Activated naive CD4-positive, alpha-beta T cell treated with anti-CD3 and anti-CD28 coated beads for 36 hours (primary cell): ENCODE measurements at places on chromosomes 4 and X.

GRCh38 chr4:76585897-76586360, 150.9 kb downstream of the SHROOM3 start:
- DNase-seq = peak; percentile 48

DNA sequence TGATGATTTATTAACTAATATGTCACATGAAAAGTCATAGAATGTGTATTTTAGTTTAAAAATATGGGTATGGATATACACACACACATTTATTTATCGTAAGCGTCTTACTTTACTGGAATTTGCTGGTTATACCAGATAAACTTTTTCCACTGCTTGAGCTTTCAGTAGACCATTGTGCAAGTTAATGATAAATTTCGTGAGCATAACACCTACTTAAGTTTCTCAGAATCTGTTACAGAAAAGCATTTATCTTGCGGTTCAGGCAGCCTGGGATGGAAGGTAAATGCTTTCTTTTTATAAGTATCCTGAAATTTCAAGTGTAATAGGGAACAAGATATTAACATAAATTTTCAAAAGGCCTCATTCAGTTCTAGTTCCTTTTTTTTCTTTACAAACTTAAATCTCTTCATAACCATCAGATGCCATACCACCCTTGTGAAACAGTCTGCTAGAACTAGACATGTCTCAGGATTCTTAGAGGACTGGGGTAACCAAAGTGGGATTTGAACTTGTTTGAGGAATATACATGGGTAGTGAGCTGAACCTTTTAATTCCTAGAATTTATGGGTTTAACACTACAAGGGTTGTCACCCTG, 27.7 kb downstream of the ATP7A start:
- DNase-seq = no peak

DNA sequence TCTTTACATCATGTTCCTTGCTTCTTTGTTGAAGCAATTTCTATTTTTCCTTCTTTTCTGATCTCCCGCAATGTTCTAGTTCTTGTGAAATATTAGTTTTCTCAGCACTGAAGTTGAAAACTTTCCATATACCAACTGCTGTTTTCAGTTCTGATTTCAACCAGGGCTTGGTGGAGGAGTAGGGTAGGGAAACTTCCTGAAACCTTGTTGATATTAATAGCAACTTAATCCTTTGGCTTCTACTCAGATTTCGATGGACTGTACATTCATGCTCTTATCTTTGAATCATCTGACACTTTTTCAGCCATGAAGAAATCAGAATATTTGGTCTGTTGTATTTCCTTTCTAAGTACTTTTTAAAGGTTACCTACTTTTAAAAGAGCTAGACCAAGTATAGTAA, 315.8 kb downstream of the RPA4 start:
- no peak for DNase-seq

DNA sequence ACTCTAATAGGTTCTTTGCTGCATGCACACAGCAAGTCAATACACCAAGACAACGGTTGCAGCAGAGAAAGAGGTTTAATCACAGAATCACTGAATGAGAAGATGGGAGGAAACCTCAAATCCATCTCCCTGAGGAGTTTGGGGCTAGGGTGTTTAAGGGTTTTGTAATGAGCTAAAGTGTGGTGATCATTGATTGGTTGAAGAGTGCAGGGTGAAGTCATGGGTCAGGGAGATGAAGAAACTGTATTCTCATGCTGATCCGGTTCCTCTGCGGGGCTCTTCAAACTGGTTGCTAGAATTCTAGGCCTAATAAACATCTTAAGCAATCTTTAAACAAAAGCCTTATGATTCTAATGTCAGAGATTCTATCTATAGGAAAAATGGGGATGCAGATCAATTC, 432.5 kb upstream of the FAM47C start:
- DNase-seq = no peak

- no peak for DNase-seq
Observed at GRCh38 chr4:52052475-52052780, 1.3 kb downstream of the SPATA18 start.

- peak; percentile 48 for DNase-seq
Observed at GRCh38 chrX:30577362-30577991, at the start of gene TASL. Gene TASL (minus strand): TSS chrX:30577766. CDS start chrX:30560355, 17,411 bp downstream.

DNA sequence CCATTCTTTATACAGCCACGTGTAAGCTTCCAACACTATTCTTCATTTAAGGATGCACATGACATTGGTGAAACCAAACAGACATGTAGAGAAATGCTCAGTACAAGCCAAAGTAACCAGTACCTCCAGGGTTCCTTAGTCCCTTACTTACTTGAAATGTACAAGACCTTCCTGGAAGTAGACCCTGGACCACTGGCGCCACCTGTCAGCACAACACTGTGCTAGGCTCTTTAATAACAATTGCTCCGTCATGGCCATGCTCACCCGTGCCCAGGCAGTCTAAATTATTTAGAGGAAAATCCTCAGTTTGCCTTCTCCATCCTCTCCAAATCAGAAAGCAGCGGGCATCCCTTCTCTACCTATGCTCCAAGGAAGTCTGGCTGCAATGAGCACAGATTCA, 52.7 kb downstream of the ADGRA3 start:
- DNase-seq = peak; percentile 64

GRCh38 chr4:87982446-87983010, 7.0 kb downstream of the SPP1 start:
- DNase-seq = no peak

- no peak for DNase-seq
Observed at GRCh38 chr4:123421937-123422781, 25.6 kb downstream of the SPRY1 start.

DNA sequence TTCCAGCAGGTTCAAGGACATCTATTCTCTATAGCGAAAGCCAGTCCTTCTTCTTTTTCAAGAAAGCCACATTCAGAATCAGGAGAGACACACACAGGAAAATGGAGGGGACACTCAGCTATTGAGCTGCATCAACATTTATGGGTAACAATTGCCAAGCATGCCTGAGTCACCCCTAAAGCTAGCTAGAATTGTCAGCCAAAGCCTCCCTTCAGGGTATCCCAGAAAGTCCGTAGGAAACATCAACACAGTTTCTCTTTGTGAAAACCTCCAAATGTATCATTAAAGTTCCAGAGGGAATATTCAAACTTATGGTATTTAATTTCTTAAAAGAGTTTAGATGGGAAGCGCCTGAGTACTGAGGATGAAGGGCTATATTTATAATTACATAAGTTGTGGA, 331.1 kb upstream of the SLC7A11 start:
- DNase-seq = no peak

GRCh38 chr4:153045111-153045982, 109.2 kb downstream of the FHDC1 start:
- no peak for DNase-seq

DNA sequence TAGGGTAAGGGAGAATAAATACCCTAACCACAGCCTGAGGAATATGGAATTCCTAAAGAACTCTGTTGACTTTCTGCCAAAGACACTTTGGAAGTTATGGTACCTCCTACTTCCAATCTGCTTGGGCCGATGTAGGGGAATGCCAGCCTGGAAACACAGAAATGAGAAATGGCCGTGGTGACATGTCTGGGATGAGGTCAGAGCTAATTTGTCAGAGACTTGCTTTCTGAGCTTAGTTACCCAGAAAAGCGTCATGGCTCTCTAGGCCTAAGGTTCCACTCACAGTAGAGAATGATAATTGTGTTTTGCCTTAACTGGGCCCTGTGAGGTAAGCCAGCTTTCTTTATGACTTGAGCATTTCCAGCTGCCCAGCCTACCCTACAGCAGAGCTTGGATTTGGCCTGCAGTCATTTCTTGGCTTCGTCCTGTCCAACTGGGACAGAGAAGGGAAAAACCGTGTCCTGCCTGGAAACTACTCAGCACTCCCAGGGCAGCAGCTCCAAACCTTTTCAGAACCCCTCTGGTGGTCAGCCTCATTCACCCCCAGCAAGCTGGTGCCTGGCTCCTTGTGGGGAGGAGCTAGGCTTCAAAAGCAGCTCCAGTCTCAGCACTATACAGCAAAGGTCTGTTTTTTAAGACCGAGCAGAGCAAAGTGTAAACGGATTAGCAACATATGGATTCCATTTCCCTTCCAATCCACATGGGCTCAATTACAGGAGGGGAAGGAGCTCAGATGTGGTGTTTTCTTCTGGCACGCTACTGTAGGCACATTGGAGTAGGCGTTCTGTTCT, 92.3 kb downstream of the RLIM start:
- no peak for DNase-seq

- DNase-seq = no peak
Observed at GRCh38 chr4:127685292-127685691, 44.9 kb upstream of the SLC25A31 start.

GRCh38 chr4:108833046-108833445, 70.2 kb upstream of the ETNPPL start:
- no peak for DNase-seq

DNA sequence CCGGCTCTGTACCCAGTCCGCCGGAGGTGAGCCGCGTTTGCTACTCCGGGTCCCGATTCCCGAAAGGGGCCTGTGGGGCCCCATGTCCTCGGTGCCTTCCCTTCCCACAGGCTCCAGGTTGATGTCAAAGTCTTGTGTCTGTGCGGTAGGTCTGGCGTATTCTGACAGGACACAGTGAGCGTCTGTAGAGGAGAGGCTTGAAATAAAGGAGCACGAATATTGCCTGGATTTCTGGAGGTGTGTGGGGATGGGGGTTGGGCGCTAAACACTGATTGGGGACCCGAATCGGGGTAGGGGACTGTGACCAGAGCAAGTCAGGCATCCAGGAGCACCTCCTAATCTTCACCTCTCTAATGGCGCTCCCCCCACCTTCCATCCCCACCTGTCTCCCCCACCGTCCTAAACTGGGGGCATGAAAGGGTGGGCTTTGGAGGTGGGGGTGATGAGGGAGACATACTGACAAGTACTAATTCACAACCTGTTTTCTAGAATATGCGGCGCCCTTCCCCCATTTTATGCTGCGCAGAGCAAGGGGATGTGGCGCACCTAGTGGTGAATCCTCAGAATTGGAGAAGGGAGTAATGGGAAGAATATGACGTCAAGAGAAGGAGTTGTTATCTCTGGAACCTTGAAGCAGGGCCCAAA, 855 bp downstream of the GPRASP2 start:
- peak; percentile 38 for DNase-seq

GRCh38 chrX:151765026-151765425, 30.5 kb downstream of the CNGA2 start:
- no peak for DNase-seq

GRCh38 chrX:134653835-134654234, 4.4 kb downstream of the PLAC1 start:
- DNase-seq = no peak

GRCh38 chrX:118823263-118824172, at the start of gene ZCCHC12:
Gene ZCCHC12 (plus strand): TSS chrX:118823824. CDS start chrX:118825245, 1,421 bp downstream.
- peak; percentile 43 for DNase-seq

DNA sequence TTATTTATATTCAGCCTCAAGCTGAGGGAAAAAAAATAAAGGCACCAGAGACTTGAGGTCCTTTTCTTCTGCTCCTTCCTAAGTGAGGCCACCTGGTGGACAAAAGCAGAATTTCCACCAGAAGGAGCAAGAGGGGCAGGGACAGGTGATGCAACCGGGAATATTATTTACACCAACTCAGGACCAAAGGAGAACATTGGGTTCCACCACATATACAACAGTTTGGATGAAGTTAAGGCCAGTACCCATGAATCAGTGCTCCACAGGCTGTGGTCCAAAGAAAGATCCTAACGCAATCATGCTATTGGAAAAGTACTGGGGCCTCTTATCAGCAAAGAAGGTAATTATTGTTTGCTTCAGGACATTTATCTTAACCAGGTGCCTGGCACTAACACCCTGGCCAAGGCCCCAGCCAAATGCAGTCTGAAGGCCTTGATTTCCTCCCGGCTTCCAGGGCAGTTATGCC, 57.4 kb downstream of the TSC22D3 start:
- peak; percentile 83 for DNase-seq

DNA sequence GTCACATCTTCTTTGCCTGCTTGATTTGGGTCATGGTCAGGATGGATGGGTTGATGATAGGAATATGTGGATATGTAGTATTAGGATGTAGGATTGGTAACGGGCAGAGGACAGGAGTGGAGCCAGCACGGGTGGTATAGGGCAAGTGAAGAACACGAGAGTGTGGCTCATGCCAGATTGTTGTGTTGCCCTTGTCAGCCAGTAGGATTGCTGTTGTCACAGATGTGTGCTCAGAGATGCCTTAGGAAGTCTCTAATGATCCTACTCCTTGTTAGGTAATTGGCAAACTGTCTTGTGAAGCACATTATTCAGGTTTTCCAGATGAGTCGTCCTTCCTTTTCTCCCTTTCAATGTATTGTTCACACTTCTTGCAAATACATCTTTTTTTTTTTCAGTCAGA, 5.5 kb downstream of the ATP10D start:
- peak; percentile 40 for DNase-seq

DNA sequence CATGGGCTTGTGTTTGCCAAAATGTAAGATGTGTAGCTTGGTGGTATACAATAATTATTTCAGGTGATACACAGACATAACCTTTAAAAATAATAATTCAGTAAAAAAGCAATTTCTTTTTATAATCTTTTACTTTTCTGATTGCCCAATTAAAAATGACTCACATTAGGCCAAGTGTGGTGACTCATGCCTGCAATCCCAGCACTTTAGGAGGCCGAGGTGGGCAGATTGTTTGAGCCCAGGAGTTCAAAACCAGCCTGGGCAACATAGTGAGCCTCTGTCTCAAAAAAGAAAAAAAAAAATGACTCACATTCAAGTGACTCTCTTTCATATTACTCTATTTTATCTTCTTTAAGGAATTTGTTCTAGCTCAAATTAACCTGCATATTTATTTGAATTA, 449.4 kb upstream of the HTR2C start:
- no peak for DNase-seq
